ENCODE measurements at places on chromosomes 3 and 15.

- no peak for DNase-seq
These were observed 293.5 kb upstream of the SOX2 start for GRCh38 chr3:181418233-181418632.

- DNase-seq: no peak
These were observed 41.3 kb downstream of the CMTM7 start for GRCh38 chr3:32432711-32433530.

GRCh38 chr3:42159706-42160472, 68.7 kb downstream of the TRAK1 start:
- DNase-seq: no peak

- DNase-seq: no peak
These were observed 84.0 kb downstream of the CFAP20DC start for GRCh38 chr3:58965865-58966264.

DNA sequence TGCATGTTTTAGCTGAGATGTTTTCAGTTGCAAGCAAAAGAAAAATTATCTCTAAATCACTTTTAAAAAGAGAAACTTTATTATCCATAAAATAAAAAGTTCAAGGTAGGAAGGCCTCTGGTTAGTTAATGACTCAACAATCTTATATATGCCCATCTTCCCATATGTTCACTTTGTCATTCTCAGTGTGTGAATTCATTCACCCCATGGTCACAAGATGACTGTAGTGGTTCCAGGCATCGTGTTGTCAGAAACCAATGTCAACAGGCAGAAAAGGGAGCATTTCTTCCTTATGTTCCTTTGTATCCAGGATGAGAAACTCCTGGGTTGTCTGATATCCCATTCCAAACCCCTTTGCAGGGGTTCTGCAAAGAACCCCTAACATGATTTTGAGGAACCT, 119.9 kb upstream of the RAP2B start:
- no peak for DNase-seq

DNA sequence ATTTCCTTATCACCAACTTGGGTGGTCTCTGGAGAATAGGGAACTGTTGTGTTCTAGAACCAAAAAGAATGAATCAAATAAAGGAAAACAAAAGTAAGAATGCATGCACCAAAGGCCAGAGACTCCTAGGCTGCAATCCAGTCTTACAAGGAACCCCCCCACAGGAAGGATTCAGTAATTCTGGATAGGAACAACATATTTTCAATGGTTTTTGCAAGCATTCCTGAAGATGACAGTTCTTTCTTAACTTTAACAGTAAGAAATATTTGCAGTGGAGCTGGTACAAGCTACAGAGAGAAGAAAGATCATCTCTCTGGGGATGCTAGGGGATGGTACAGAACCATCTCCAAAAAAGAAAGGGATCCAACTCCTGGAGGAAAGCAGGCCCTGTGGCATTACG, 116.2 kb upstream of the CHRM5 start:
- DNase-seq: no peak

- no peak for DNase-seq
These were observed 404.5 kb downstream of the PDCD6IP start for GRCh38 chr3:34202975-34203374.

GRCh38 chr3:4897765-4898453, 81.3 kb upstream of the BHLHE40 start:
- DNase-seq: no peak

GRCh38 chr3:21238661-21239060, 512.3 kb downstream of the ZNF385D start:
- DNase-seq: no peak

DNA sequence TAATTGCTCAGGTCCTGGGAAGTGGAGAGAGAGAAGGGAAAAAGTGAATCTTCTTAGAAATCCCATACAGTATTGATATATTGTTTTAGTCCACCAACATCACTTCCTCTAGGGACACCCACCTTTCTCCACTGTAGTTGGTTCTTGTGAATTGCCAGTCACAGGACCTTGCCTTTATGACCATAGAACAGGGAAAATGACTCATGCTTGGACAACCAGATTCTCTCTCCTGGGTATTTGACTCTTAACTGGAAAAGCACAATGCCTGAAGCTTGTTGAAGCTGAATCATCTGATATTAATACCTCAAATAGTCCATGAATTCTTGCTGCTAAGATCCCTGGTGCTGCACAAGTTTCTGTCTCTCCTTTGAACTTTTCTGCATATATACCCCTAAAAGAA, 32.5 kb upstream of the DCLK3 start:
- DNase-seq: no peak

- DNase-seq: peak; percentile 38
These were observed 13.3 kb upstream of the CCR1 start for GRCh38 chr3:46221391-46221790.

DNA sequence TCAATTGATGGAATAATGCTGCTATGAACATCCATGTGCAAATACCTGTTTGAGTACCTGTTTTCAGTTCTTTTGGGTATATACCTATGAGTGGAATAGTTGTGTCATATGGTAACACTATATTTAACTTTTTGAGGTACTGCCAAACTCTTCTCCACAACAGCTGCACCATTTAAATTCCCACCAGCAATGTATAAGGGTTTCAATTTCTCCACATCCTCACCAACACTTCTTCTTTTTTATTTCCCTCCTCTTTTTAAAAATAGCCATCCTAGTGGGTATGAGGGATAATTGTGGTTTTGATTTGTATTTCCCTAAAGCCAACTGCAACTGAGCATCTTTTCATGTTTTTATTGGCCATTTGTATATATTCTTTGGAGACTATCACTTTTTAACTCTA, 31.3 kb upstream of the ARHGEF3 start:
- no peak for DNase-seq

DNA sequence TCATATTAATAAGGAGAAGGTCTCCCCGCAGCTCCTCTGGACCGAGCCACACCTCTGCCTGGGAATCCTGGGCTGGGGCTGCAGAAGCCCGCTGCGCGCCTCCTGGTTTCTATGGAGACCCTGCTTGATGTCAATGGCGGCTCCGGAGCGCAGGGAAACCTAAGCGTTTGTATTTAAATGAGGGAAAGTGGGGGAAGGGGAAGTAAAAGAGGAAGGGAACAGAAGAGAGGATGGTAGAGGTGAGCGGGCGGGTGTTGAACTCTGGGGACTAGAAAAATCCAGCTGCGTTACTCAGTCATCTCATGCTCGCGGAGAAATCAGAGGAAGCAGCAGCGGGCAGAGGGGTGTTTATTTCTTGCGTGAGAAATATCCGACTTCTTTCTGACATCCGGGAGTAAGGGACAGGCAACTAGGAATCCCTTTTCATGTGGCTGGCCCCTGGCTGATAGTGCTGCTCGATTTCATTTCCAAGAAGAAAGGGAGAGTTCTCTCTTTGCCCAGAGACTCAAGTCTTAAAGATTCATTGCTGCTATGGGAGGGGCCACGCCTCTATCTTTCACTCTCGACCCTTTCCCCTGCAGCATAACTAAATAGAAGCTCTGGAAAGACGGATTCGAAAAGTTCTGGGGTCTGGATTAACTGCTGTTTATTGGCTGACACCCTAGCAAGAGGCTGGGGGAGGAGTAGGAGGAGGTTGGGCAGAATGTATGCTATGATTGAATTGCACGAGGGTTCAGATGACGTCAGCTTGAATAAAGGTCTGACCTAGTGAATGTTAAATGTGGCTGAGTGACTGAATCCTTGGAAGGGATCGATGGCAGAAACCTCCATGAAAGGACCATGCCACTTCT, 110.5 kb upstream of the GAP43 start:
- no peak for DNase-seq

GRCh38 chr3:9730657-9731205, 804 bp upstream of the BRPF1 start:
- DNase-seq: no peak

- peak; percentile 100 for DNase-seq
These were observed 96.1 kb upstream of the CHD2 start for GRCh38 chr15:92803852-92804609.

DNA sequence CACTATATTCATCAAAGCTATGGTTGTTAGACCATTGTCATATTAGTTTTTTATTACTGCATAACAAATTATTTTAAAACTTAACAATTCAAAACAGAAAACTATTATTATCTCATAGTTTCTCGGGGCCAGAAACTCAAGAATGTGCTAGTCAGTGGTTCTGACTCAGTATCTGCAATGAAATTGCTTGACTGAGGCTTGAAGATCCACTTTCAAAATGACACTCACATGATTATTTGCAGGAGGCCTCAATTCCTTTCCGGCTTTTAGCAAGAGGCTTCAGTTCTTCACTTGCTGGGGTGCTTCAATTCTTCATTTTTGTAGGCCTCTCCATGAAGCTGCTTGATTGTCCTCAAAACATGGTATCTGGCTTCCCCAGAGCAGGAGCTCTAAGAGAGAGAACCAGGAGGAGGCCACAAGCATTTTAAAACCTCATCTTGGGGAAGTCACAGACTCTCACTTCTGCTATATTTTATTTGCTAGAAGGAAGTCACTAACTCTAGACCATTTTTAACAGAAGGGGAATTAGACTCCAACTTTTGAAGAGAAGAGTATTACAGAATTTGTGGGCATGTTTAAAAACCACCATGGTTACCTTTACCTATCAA, 383.7 kb downstream of the MFSD1 start:
- DNase-seq: peak; percentile 12

- no peak for DNase-seq
These were observed 258.1 kb upstream of the ROPN1 start for GRCh38 chr3:124250053-124250452.

DNA sequence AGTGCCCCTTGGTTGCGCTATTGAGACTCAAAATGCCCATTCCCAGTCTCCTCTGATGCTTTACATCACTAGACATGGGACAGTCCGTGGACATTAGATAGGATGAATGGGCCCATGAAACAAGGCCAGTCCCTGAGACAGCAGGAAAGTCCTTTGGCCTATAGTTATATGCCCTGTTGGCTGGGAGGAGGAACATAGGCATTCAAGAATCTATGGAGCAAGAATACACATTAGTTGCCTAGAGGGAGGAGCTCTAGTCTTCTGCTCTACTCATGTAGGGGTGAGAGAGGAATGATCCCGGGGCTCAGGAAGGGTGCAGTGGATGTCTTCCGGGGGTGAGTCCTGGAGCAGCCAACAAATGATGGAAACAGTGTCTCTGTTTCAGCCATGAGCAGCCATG, 58.0 kb upstream of the LRTM1 start:
- DNase-seq: no peak

DNA sequence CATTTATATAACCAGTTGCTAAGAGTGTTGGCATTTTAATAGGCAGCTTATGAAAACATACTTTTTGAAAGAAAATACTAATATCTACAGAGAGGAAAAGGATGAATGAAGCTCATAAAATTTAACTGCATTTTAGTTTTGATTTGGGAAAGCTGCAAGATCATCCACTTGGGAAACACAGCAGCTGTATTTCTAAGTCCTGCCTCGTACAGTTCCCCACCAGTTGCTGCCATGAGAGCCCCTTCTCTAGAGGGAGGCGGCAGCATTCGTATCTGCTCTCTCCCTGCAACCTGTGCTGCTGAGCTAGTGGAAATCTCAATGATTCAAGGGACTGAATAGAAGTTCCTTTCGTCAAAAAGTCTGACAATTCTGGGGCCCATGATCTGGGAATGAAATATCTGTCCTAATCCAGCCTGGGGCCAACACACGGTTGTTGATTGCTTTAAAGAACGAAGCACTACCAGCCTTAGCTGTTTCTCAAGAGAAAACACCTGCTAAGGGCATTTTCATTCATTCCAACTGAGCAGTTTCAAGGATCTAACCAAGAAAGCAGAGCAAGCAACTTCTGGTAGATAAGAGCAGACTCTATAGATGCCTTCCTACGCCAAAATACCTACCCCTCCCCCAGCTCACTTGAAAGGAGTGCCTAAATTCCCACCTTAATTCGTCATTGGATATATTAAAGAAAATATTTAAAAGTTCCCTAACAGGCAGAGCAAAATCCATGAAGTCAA, 223.7 kb downstream of the MAGI1 start:
- DNase-seq: no peak

Data from SIG-M5 (cell line).